ENCODE measurements at places on chromosomes 16 and 17. TPM values are rescaled to one million over a fixed set of nuclear protein-coding genes. Genes with fewer than 3 reads are reported as not detected.
A peak's percentile ranks its signal among the peaks of the same experiment; 100 is the strongest.

Gene TM4SF5
- total RNA-seq, result 0.88 TPM

Gene NACA2
- not detected for total RNA-seq

Gene PHF23
- 28.1 TPM for total RNA-seq

Gene LPO
- total RNA-seq, result not detected

Gene GGT6
- 16.8 TPM for total RNA-seq

Gene HS3ST3A1
- total RNA-seq, result 2.2 TPM

DNA sequence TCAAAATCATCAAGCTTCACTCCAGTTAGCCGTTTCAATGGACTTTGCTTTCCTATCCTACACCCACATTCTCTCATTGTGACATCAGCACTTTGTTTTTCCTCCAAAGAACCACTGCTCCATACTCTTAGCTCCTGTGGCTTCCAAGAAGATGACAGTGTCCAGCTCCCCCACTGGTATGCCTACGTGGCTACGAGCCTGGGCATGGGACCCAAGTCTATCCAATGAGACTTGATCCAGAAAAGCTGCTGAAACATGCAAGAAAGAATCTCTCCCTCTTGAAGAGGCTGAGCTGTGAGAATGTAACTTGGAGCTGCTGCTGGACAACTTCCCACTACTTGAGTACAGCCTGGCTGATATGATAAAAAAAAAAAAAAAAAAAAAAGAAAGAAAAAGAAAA is 9.4 kb downstream of the TOX3 start:
- DNase-seq, result no peak
- no peaks in the 10 kb centered on the region for H3K36me3 ChIP-seq
- no peaks in the 10 kb centered on the region for H3K4me1 ChIP-seq
- H3K27me3 ChIP-seq, result no peaks in the 10 kb centered on the region

DNA sequence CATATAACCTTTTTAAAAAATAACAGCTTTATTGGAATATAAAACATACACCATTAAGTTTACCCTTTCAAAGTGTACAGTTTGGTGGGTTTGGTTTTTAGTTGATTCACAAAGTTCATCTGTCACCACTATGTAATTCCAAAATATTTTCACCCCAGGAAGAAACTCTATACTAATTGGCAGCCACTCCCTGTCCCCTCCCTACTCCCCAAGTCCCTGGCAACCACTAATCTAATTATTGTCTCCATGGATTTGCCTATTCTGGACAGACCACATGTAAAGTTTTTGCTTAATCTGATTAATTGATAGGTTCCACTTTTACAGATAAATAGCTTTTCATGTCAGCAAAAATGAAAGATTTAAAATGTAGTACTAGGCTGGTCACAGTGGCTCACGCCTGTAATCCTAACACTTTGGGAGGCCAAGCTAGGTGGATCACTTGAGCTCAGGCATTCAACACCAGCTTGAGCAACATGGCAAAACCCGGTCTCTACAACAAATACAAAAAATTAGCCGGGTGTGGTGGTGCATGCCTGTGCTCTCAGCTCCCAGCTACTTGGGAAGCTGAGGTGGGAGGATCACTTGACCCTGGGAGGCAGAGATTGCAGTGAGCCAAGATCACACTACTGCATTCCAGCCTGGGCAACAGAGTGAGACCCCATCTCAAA is 25.0 kb upstream of the MAPK3 start:
- no peaks in the 10 kb centered on the region for H3K36me3 ChIP-seq
- H3K27ac ChIP-seq, result no peak overlapping the region
- no peak for DNase-seq
- H3K27me3 ChIP-seq, result no peaks in the 10 kb centered on the region
- H3K4me1 ChIP-seq, result no peaks in the 10 kb centered on the region

- DNase-seq, result no peak
- no peaks in the 10 kb centered on the region for H3K36me3 ChIP-seq
- H3K4me1 ChIP-seq, result peaks cover 19% of the 10 kb centered on the region
- H3K4me3 ChIP-seq, result no peak overlapping the region
- H3K27me3 ChIP-seq, result no peaks in the 10 kb centered on the region
Observed at GRCh38 chr17:45413498-45413923, 19.2 kb downstream of the ARHGAP27 start.

- no peak overlapping the region for H3K27ac ChIP-seq
- H3K27me3 ChIP-seq, result no peaks in the 10 kb centered on the region
Observed at GRCh38 chr17:70314096-70314495, 144.8 kb downstream of the KCNJ2 start.

DNA sequence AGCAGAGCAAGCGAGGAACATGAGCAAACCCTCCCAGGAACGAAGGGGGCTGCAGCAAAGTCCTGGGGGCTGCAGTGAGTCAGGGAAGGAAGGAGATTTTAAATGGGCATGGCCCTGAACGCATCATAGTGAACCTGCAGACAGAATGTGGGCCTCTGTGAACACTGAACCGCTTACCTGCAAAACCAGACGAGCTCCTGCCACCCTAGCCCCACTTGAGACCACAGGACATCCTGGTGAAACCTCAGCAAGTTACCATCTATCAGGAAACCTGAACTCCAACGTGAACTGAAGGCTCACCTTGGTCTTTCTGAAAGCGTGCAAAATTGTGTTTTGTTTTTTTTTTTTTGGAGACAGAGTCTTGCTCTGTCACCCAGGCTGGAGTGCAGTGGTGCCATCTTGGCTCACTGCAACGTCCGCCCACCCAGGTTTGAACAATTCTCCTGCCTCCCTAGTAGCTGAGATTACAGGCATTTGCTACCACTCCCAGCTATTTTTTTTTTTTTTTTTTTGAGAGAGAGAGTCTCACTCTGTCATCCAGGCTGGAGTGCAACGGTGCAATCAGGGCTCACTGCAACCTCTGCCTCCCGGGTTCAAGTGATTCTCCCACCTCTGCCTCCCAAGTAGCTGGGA is 30.8 kb downstream of the FANCA start:
- no peak overlapping the region for H3K27ac ChIP-seq
- H3K4me3 ChIP-seq, result no peak overlapping the region
- DNase-seq, result no peak
- H3K36me3 ChIP-seq, result no peaks in the 10 kb centered on the region
- no peaks in the 10 kb centered on the region for H3K4me1 ChIP-seq
- H3K27me3 ChIP-seq, result no peaks in the 10 kb centered on the region

DNA sequence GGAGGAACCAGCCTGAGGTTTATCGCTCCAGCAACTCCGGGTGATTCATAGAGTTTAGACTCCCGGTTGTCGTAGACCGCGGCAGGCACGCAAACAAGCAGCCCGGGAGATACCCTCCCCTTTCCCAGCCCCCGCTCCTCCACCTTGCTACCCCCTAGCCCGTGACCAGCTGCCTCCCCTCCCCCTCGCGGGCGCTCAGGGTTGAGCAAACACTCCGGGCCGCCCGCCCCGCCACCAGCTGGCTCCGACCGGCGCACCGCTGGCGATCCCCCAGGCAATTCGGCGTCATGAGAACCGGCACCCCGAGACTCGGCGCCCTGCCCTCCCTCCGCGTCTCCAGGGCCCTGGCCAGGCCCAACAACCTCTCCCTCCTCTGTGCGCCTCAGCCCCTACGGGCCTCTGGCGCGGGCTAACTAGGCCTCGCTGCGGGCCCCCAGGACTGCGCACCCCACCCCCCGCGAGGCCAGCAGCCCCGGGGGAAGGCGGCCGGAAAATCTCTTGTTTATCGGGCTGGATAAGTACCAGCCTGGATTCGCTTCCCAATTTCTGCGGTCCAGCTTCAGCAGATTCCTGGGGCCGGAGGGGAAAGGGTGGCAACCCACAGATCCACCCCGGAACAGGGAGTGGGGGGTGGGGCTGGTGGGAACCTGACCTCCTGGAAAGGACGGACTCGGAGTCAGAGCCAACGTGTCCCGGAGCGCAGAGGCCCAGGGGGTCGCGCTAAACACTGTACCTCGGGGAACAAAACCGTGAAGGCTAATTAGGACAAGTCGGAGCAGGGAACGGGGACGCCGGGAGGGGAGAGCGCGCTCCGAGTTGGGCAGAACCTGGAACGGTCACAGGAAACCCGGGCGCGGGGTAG is 951 bp upstream of the GPRC5C start:
- DNase-seq, result peak; percentile 99
- H3K27me3 ChIP-seq, result no peaks in the 10 kb centered on the region
- no peaks in the 10 kb centered on the region for H3K36me3 ChIP-seq
- peaks cover 3% of the 10 kb centered on the region for H3K4me1 ChIP-seq

- no peaks in the 10 kb centered on the region for H3K27me3 ChIP-seq
- H3K27ac ChIP-seq, result no peak overlapping the region
- peaks cover 72% of the 10 kb centered on the region for H3K36me3 ChIP-seq
- H3K4me3 ChIP-seq, result no peak overlapping the region
Observed at GRCh38 chr16:30721606-30722005, 22.6 kb downstream of the SRCAP start.

- H3K27ac ChIP-seq, result no peak overlapping the region
- no peaks in the 10 kb centered on the region for H3K4me1 ChIP-seq
- DNase-seq, result no peak
- no peak overlapping the region for H3K4me3 ChIP-seq
Observed at GRCh38 chr17:56887105-56887504, 26.7 kb downstream of the TRIM25 start.

DNA sequence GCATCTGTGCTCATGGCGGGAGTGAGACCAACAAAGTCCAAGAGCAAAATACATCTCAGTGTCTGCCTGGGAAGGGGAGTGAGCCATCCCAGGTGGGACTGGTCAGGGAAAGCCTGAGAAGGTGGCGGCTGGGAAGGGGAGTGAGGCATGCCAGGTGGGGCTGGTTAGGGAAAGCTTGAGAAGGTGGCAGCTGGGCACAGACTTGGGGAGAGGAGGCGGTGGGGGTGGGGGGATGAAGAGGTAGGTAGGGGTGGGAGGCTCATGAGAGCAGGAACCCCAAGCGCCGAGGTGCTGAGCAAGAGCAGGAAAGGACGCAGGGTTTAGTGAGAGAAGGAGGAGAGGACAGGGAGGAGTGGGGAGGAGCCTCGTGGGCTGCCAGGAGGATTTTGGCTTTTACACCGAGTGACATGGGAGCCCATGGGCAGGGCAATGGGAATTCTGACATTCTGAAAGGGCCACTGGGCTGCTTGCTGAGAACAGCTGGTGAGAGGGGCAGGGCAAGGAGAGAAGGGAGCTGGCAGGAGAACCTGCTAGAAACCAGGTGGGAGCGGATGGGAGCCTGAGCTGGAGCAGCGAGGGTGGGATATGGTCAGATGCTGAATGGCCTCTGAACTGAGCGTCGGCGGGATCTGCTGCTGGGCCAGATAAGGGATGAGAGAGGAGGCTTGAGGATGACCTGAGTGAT is 256.1 kb upstream of the RPL38 start:
- no peaks in the 10 kb centered on the region for H3K36me3 ChIP-seq
- H3K27ac ChIP-seq, result no peak overlapping the region
- H3K27me3 ChIP-seq, result peaks cover 3% of the 10 kb centered on the region
- no peaks in the 10 kb centered on the region for H3K4me1 ChIP-seq
- H3K4me3 ChIP-seq, result no peak overlapping the region
- DNase-seq, result no peak

- DNase-seq, result no peak
- no peaks in the 10 kb centered on the region for H3K27me3 ChIP-seq
- no peak overlapping the region for H3K27ac ChIP-seq
- H3K4me1 ChIP-seq, result peaks cover 8% of the 10 kb centered on the region
- H3K4me3 ChIP-seq, result no peak overlapping the region
- H3K36me3 ChIP-seq, result peaks cover 25% of the 10 kb centered on the region
Observed at GRCh38 chr16:24773771-24774427, 44.4 kb downstream of the TNRC6A start.

DNA sequence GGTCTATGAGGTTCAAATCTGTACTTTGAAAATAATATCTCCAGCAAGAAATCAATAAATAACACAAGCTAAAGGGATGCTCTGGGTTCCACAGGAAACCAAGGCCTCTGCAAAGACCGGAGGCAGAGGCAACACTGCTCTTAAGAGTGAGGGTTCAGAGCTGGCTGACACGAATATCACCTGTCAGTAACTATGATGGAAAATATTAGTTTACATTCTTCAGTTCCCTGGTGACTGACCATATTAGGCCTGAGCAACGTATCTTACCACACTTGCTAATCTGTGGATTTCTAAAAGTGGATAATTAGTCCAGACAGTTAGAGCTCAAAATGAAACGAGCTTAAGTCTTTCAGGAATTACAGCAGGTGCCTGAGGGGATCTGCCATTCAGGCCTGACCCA is 459.3 kb downstream of the HS3ST3B1 start:
- H3K4me3 ChIP-seq, result no peak overlapping the region
- no peaks in the 10 kb centered on the region for H3K36me3 ChIP-seq
- H3K27me3 ChIP-seq, result no peaks in the 10 kb centered on the region
- H3K4me1 ChIP-seq, result peaks cover 2% of the 10 kb centered on the region
- no peak for DNase-seq
- H3K27ac ChIP-seq, result no peak overlapping the region

GRCh38 chr17:62662855-62663254 is 35.4 kb downstream of the MRC2 start:
- no peaks in the 10 kb centered on the region for H3K36me3 ChIP-seq
- H3K4me3 ChIP-seq, result no peak overlapping the region
- no peaks in the 10 kb centered on the region for H3K4me1 ChIP-seq
- no peak for DNase-seq
- H3K27me3 ChIP-seq, result no peaks in the 10 kb centered on the region
- no peak overlapping the region for H3K27ac ChIP-seq

- H3K27me3 ChIP-seq, result no peaks in the 10 kb centered on the region
- no peak overlapping the region for H3K27ac ChIP-seq
- H3K4me1 ChIP-seq, result no peaks in the 10 kb centered on the region
- peak; percentile 35 for DNase-seq
Observed at GRCh38 chr16:265711-266110, 10.0 kb downstream of the RGS11 start.

- no peak overlapping the region for H3K4me3 ChIP-seq
- H3K27ac ChIP-seq, result no peak overlapping the region
- H3K4me1 ChIP-seq, result no peaks in the 10 kb centered on the region
- no peaks in the 10 kb centered on the region for H3K36me3 ChIP-seq
- DNase-seq, result no peak
Observed at GRCh38 chr17:67484261-67484660, 107.2 kb downstream of the PITPNC1 start.
